ENCODE measurements at places on chromosomes 3 and 15.

DNA sequence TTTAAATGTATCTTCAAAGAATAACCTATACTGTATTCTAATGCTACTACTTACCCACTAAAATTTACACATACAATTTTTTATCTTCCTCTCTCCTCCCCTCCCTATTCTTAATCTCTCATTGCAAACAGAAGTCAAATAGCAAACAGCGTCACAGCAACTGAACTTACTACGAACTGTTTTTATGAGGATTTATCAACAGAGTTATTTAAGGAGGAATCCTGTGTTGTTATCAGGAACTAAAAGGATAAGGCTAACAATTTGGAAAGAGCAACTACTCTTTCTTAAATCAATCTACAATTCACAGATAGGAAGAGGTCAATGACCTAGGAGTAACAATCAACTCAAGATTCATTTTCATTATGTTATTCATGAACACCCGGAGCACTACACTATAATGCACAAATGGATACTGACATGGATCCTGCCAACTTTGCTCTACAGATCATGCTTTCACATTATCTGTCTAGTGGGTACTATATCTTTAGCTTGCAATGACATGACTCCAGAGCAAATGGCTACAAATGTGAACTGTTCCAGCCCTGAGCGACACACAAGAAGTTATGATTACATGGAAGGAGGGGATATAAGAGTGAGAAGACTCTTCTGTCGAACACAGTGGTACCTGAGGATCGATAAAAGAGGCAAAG is 984 bp downstream of the FGF7 start:
- no peak for DNase-seq

DNA sequence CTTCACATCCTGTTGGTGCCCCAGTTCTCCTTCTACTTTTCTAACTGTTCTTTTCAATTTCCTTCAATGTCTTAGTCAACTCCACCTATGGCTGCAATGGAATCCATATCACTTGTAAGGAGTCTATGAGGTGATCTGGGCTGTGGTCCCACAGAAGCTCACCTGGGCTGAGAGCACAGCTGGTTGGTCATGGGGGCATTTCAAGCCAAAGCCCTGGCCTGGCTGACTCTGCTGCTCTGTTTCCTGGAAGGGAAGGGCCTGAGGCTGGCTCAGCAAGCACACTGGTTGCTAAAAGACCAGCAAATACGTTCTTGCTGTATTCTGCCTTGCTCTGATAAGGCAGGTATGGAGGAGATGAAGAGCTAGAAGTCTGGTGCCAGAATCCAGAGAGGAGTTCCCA is 29.0 kb downstream of the AMOTL2 start:
- DNase-seq = no peak

DNA sequence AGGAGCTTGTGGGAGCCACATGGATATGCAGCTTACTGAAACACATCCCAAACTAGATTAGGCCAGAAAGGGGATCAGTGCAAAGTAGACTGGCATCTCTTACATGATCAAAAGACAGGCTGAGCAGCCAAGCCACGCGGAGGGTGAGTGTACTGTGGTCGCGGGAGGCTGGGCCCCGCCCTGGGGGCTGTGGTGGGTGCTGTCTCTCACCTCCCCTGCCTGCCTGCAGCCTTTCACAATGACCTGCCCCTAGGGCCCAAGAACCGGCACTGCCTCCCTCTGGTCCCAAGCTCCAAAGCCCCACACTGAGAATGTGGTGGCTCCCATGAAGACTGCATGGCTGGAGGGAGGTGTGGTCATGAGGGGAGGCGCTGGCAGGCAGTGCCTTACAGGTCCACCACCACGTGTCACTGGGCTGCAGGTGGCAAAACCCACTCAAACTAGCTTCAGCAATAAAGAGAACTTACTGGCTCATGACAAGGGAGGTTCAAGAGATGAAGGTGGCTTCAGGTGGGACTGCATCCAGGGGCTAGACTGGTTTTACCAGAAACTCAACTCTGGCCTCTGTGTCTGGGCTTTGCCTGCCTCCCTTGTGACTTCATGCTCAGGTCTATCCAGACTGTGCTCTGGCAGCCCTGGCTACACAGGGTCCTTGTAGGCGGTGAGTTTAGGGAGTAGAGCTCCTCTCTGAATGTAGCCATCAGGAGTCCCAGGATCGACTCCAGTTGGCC is 27.4 kb upstream of the PLXND1 start:
- no peak for DNase-seq

GRCh38 chr3:73431183-73431900 is 193.4 kb downstream of the PDZRN3 start:
- DNase-seq = no peak

DNA sequence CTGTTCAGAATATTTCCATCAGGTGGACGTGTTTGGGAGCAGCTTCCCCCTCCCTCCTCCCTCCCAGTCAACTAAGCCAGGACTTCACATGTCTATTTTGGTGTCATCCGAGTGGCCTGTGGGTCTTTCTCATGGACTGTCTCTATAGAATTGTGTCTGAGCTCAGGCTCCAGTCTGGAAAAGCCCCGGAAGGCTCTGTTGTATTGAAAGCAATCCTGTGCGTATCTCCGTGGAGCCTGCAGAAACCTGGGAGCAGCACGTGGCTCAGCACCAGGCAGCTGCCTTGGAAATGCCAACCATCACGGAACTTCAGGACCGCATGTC is 25.2 kb downstream of the COLQ start:
- no peak for DNase-seq

GRCh38 chr15:89317186-89317720 is 17.4 kb downstream of the POLG start:
- DNase-seq = no peak

DNA sequence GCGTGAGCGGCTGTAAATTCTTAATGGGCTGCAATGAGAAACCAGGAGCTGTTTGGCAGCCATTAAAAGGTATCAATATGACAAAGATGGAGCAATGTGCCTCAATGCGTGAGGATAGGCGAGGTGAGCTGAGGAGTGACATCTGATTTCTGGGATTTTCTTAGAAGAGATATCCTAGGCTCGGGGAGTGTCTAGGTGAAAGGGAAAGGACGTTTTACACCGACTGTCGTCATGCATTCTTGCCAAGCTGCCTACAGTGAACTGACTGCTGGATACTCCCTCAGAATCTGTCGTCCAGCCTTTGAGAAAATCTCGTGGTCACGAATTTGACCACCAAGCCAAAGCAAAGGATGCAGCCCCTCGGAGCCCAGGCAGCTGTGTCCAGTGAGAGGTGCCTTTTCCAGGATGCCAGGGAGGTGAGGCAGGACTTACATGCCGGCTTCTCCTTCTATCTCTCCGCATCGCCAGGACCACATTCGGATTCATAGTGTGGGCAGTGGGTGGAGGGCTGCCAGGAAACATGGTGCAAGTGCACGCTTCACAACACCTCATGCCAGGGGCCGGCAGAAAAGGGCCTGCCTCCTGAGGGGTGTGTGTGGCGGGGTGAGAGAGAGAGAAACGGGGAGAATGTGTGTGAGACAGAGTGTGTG is 80.3 kb upstream of the ABHD17C start:
- no peak for DNase-seq

- DNase-seq = no peak
Measured at GRCh38 chr15:92205255-92205739, 188.4 kb upstream of the ST8SIA2 start.

DNA sequence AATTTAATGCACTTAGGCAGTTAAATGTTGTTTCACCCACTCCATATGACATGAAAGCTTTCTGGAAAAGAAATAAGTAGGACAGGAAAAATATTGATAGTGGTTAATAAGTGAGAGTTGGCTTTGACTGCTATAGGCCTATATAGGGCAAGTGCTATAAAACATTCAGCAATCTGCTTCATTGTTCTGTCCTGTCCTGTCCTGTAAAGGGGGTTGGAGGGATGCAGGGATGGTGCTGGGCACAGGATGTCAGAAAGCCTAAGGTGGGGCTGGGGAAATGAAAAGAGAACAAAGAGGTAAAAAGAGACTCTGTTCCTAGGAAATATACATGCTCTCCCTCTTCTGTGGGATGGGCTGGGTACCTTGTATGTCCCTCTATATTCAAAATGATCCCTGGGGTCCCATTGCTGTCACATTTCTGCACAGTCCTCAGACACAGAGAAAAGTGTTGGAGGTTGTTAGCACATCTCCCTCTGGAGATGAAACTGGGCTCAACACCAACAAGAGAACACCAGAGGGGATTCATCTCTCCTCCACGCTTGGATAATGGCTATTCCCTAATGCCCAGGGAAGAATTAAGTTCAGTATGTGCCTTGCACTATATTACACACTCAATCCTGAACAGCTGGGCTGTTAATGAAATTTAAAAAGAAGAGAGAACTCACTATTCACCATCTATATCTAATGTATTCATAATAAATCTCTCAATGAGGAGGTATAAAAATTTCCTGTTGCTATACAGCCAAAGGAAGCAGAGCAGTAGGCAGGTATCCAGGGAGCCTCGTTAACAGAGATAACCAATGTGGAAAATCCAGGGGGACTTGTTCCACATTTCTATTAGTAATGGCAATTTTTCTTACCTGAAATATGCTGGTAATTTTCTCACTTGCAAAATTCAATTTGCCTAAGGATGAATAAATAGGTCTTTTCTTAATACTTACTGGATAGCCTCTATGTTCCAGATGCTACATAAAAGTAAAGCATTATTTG is 108.1 kb upstream of the ZBED2 start:
- no peak for DNase-seq

GRCh38 chr3:186589856-186590579 is 19.5 kb downstream of the DNAJB11 start:
- no peak for DNase-seq

GRCh38 chr15:63306492-63307073 is 29.2 kb downstream of the APH1B start:
- no peak for DNase-seq

- DNase-seq = no peak
Measured at GRCh38 chr3:145133281-145133680, 1027.7 kb downstream of the PLOD2 start.

DNA sequence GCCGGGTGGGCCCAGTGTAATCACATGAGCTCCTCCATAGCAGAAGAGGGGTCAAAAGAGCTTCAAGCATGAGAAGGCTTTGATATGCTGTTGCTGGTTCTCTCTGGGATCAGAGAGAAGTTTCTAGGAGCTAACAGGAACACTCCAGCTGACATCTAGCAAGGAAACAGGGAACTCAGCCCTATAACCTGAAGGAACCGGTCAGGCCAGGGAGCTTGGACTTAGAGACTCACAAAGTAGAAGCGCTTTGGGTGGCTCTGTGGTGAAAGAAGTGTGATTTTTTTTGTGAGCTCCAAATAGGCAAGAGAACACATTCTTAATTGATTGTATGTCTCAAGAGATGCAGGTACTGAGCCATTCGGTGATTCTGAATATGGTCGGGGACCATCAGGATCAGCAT is 26.2 kb upstream of the EPHB1 start:
- DNase-seq = no peak

GRCh38 chr3:39294446-39295183 is 14.8 kb upstream of the CX3CR1 start:
- DNase-seq = no peak

DNA sequence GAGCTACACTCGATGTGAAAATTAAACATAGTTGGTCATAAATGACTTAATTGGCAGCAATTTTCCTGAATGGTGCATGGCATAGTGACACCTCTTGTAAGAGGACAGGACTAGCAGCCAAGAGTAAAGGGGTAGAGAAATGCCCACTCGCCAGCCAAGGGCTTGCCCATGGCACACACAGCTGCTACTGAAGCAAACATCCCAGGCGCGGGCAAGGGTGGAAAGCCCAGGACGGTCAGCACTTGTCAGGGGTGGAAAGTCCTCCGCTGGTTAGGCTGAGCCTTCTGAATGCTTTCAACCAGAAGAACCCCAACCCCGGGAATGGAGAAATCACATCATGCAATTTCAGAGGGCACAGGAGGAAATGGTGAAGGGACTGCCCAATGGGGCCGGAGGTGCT is 31.6 kb downstream of the BDH1 start:
- no peak for DNase-seq

DNA sequence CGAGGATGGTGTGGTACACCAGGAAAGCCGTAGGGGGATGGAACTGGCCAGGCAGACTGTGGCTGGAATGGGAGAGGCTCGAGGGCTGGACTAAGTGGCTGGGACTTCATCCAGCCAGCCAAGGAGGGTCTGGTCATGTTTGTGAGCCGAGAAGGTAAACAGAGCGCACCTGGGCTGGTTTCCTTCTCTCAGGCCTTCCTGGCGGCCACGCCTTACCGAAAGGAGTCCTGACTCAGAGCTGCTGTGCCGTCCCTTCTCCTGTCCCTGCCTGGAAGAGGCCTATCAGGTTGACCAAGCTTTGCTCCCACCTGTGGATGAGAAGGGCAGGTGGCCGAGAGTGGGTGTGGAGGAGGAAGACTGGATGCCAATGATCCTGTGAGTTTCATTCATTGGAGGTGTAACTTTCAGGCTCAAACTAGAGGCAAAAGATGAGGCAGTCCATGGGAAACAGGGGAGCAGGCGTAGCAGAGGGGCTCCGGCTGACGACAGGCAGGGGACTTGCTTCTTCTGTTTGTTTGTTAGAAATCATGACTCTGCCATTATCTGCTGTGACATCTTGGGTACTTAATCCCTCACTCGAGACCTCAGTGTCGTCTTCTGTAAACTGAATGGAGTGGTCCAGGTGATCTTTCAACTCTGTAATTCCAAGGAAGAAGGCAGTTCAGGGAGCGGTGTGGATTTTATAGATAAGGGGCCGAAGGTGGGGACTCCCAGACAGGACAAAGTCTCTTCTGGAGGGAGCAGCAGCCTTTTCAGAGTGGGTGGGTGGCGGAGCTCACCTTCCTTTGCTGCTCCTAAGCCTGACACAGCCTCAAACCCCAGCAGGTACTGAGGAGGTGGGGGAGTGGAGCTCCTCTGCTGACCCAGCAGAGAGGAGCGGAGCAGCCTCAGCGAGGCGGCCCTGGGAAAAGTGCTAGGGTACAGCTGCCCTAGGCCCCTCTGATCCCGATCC is 71.8 kb upstream of the GATM start:
- DNase-seq = no peak

GRCh38 chr3:73542136-73542535 is 82.6 kb downstream of the PDZRN3 start:
- no peak for DNase-seq

- DNase-seq = peak; percentile 21
Measured at GRCh38 chr15:74291101-74292071, 55.3 kb downstream of the CCDC33 start.

GRCh38 chr3:38966811-38967692 is 84.7 kb downstream of the SCN11A start:
- DNase-seq = no peak

- peak; percentile 84 for DNase-seq
Measured at GRCh38 chr3:197305854-197306253, 7.4 kb upstream of the DLG1 start.

DNA sequence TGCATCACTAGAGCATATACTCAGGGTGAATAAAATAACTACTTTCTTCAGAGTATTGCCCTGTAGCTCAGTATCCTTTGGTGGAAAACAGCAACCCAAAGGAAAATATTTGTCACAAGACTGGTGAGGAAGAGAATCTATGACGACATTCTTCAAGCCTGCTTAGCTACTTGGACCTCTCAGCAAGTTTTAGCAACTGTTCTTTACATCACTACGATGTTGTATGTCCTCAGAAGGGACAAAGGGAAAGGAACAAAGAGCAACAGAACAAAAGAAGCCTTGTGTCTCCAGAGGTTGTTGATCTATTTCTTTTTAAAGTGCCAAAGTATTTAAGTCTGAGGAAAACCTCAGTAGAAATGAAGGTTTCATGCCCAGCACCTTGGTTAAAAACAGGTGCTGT is 746.7 kb downstream of the NAALADL2 start:
- no peak for DNase-seq
